Left ventricle myocardium superior (tissue), 1 donor: ENCODE measurements at places on chromosomes 13 and 19. TPM values are rescaled to one million over a fixed set of nuclear protein-coding genes. Genes with fewer than 3 reads are reported as not detected.

Gene C19orf73
- total RNA-seq, result 1.2 TPM

DNA sequence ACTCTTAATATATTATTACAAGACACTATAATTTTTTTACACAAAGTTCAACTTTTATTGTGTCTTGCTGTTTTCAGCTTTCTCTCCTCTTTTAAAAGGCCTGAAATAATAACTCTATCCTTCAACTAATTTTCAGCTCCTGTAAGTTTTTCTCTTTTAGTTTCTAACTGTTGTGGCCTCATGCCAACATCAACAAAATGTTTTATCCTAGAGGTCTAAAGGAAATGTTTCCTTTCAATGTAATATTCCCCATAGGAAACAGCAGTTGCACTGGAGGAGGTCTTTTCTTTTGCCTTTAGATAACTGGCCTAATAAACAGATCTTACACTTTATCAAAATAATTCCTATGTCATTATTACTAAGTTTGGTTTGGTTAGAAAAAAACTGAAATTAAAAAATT, 8.5 kb upstream of the ZNF616 start:
- no peak for DNase-seq

DNA sequence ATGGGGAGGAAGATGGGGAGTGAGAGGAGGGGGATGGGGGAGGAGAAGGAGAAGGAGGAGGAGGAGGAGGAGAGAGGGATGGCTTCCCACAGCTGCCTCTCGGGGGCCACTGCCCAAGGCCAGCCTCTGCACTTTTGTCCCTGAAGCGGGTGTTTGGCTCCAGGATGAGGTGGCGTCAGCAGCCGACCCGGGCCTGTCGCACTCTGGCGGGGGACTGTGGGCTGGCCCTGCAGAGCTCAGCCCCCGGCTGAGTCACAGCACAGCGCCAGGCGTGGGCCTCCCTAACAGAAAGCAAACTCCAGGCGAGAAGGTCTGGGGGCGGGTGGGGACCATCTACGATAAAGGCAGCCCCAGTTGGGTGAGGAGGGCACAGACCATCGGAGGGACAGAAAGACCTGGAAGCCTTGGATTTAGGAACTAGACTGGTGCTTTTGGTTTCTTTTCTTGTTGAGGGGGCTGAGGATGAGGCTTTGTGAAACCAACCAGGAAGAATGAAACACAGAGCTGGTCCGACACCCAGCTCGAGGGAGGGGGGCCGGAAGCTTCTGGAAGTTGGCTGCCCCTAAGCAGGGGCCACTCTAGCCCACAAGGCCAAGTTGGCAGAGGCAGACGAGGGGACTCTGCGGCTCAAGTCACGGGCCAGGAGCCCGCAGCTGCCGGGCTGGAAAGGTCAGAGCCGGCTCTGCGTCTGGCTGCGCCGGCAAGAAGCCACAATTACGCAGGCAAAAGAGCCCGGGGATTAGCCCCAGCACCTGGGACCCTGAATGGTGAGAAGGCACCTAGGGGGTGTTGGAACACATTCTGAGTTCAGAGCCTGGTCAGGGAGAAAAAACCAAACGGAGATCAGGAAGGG, 18.2 kb downstream of the LSM4 start:
- peak; percentile 92 for DNase-seq

Gene LRRC4B
- total RNA-seq, result 0.62 TPM

- peak; percentile 48 for DNase-seq
Observed at GRCh38 chr19:39246951-39247669, 1.5 kb downstream of the IFNL4 start.

- DNase-seq, result no peak
Observed at GRCh38 chr19:56119582-56119978, 1.5 kb downstream of the ZNF787 start.

DNA sequence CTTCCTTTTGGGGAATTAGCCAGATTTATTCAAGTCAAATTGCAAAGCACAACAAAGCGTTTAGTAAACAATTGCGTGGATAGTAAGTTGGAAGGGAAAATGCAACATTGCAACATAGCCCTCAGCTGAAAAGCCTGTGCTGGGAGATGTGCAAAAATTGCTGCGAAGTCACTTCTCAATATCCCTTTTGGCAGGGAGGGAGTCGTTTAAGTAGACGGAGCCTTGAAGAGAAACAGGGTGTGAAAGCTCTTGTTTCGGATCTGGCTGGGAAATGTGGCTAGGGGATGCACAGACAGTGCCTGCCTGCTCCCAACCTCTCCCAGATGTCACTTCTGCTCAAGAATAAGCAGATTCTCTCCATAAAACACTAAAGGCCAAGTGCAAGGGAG, 56.8 kb downstream of the SLC7A1 start:
- DNase-seq, result no peak

Gene SYT3
- 0.15 TPM for total RNA-seq

Gene CEACAM21
- total RNA-seq, result 0.99 TPM

GRCh38 chr13:23699271-23699670, 129.1 kb downstream of the TNFRSF19 start:
- DNase-seq, result no peak
